NCI-H2081 treated with DMSO at 0.1 percent for 48 hours (cell line): ENCODE measurements at places on chromosomes 7 and 10.

DNA sequence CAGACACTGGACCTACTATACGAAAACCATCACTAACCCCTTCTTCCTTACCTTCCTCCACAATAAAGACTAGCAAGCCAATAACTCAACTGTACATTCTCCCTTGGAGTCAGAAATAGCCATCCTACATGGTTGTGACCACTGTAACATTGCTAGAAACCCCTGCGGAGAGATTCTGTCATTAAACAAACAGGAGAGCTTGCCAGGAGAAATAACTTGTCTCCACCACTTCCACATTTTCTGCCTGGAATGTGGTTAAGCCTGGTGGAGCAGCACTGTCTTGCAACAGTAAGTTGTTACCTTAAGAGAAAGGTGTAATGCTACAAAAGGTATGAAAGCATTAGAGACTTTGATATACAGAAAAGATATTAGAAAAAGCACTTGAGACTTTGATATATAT is 45.8 kb downstream of the THSD7A start:
- DNase-seq: no peak

GRCh38 chr7:31003097-31003496 is 39.3 kb downstream of the GHRHR start:
- no peak for DNase-seq

DNA sequence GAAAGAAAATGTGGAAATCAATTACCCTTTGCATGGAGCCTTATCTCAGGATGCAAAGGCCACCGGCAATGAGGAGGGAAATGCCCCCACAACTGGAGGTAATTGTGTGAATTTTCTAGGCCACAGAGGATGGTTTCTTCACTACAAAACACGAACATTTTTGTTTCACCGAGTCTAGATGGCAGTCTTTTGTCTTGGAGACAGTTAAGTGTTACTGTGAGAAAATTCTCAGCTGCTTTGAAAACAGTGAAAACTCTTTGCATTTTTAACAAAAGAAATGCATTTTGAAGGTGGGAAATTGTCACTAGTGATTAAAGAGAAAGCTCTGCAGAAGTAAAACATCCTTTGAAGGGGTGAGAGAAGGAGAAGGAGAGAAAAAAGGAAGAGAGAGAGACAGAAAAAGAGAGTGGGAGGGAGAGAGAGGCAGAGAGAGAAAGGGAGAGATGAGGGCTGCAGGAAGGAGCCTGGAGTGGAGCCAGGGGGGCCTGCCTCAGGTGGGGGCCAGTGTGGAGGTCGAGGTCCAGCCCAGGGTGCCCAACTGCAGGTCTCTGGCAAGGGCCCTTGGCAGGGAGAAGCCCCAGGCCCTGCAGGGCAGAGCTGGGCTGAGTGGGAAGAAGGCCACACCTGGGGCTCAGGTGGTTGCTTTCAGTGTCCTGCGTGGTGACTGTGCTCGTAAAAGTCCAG is 261.4 kb downstream of the ADARB2 start:
- DNase-seq: no peak

- no peak for DNase-seq
Measured at GRCh38 chr10:30430544-30431298, 3.3 kb upstream of the MAP3K8 start.

- DNase-seq: no peak
Measured at GRCh38 chr10:124224331-124225028, 131.1 kb upstream of the CHST15 start.

- DNase-seq: no peak
Measured at GRCh38 chr10:24721229-24722106, 2.2 kb downstream of the ARHGAP21 start.
